ENCODE measurements at places on chromosomes 16 and 17.

- no peak for DNase-seq
Observed at GRCh38 chr16:52372313-52372712, 174.6 kb downstream of the TOX3 start.

DNA sequence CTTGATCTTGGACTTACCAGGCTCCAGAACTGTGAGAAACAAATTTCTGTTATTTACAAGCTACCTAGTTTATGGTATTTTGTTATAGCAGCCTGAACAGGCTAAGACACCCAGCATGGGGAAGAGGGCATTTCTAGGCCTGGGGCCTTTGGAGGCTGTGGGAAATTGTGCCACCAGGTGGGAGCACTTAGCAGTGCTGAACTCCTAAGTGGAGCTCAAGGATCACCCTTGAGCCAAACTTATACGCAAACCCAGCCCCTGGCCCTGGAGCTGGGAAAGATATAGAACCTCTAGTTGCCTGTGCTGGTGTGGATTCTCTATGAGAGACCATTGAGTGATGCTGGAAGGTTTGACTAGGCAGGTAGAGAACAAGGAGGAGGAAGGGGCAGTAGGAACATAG is 36.1 kb downstream of the MIS12 start:
- DNase-seq: no peak

DNA sequence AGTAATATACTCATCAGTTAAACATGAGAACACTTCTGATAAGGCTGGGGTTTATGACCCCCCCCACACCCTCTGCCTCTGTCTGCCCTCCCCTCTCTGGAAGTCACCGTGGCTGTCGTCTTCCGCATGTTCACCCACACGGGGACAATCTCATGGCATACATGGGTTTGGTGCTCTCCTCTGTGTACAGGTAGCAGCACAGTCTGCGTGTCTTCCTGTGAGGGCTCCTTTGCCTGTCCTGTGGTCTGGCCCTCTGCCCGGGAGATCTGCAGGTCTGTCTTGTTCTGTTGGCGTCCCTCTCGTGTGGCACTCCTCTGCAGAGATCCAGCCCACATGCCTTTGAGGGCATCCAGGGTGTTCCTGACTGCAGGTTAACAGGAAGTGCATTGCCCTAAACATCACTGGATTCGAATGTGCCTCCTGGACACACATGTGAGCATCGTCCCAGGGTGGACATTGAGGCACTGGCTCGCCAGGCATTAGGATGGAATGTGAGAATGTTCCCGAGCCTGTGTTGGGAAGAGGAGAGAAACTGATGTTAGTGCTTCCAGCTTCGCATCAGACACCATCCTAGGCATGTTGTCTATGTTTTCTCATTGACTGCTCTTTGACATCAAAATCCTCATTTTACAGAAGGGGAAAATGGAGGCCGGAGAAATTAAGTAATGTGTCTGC is 54.5 kb downstream of the NKD1 start:
- DNase-seq: peak; percentile 3

GRCh38 chr16:57984443-57985203 is 13.7 kb upstream of the CNGB1 start:
- peak; percentile 76 for DNase-seq

DNA sequence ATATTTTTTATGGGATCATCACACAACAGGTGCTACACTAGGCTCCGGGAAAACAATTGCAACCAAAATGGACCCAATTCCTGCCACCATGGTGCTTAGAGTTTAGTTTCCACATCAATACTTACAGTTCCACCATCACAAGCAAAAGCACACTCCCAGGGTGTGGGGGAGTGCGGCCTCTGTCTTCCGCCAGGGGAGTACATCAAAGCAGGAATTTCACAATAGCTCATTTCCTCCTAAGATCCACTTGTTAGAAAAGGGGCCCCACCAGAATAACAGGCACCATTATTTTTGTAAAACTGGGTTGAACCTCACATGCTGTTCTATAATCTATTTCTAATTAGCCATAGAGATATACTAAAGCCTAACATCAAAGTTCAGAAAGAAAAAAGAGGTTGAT is 44.3 kb upstream of the PSMD7 start:
- DNase-seq: no peak

GRCh38 chr16:78608305-78608776 is 508.9 kb downstream of the WWOX start:
- DNase-seq: no peak

DNA sequence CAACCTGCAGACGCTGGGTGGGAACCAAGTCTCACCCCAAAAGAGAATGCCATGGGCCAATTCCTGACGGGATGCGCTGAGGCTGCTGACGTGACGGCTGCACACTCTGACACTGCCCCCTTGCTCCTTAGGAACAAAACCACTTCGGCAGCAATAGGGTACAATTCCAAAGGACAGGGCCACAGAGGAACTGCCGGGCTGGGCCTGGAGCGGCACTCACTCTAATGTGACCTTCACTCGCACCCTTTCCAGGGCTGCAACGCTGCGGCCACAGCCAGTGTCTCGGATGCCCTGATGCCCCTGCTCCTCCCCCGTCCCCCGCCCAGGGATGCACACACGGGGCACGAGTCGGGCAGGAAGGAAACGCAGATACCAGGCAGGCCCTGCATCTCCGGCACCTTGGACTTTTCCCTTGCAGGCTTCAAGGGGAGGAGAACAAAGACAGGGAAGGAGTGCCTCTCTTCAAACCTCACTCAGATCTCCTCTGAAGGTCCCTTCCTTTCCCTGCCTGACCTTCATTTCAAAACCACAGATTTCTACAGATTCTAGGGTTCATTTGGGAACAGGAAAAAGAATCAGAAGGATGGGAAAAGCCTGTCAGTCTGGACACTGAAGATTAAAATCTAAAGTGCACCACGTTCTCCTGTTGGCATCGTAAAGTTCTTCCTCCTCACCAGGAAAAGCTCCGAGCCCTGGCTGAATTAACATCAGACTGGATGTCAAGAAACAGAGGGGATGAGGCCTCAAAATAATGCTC is 2.3 kb downstream of the PITPNA start:
- no peak for DNase-seq

GRCh38 chr17:8185582-8186445 is 4.2 kb downstream of the BORCS6 start:
- DNase-seq: peak; percentile 89

GRCh38 chr16:86042393-86042792 is 143.4 kb downstream of the IRF8 start:
- no peak for DNase-seq

DNA sequence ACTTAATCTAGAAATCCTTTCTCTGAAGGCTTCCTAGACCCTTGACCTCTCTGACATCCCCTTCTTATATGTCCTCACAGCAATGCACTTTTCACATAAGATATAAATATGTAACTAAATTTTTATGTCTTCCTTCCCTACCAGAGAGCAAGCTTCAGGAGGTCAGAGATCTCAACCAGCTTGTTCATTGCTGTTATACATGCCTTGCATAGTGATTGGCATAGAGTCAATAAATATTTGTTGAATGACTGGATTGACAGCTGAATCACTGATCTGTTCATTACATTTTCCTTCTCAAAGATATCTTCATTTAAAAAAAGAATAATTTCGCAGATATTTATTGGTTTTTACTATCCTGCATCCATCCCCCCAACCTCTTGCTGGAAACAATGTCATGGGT is 29.5 kb downstream of the HYDIN start:
- no peak for DNase-seq

GRCh38 chr17:44014133-44014436 is 678 bp downstream of the TMEM101 start:
- DNase-seq: no peak

DNA sequence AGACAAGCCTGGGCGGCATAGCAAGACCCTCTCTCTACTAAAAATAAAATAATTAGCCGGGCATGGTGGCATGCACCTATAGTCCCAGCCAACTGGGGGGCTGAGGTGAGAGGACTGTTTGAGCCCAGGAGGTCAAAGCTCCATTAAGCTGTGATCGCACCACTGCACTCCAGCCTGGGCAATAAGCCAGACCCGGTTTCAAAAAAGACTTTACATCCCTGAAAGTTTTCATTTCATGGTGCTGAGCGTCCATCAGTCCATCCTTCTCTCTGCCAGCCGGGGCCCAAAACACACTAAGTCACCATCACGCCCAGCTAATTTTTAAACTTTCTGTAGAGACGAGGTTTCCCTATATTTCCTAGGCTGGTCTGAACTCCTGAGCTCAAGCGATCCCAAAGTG is 10.6 kb downstream of the RAB40B start:
- no peak for DNase-seq

GRCh38 chr16:19882186-19882585 is 2.5 kb downstream of the GPRC5B start:
- no peak for DNase-seq

- no peak for DNase-seq
Observed at GRCh38 chr16:62014319-62014923, 21.8 kb downstream of the CDH8 start.

GRCh38 chr17:78147315-78147998 is 1.3 kb downstream of the C17orf99 start:
- no peak for DNase-seq

DNA sequence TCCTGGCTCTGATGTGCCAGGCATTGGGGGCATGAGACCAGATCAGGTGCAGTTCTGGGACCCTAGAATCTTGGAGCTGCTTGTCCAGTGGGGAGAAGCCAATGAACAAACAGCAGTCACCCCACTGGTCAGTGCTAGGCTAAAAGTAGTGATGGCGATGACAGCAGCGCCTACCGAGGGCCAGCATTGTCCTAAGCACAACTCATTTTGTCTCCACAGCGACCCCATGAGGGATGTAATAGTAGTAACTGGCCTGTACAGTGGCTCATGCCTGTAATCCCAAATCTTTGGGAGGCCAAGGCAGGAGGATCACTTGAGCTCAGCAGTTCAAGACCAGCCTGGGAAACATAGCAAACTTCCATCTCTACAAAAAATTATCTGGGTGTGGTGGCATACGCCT is 6.2 kb downstream of the SMCR8 start:
- DNase-seq: no peak

DNA sequence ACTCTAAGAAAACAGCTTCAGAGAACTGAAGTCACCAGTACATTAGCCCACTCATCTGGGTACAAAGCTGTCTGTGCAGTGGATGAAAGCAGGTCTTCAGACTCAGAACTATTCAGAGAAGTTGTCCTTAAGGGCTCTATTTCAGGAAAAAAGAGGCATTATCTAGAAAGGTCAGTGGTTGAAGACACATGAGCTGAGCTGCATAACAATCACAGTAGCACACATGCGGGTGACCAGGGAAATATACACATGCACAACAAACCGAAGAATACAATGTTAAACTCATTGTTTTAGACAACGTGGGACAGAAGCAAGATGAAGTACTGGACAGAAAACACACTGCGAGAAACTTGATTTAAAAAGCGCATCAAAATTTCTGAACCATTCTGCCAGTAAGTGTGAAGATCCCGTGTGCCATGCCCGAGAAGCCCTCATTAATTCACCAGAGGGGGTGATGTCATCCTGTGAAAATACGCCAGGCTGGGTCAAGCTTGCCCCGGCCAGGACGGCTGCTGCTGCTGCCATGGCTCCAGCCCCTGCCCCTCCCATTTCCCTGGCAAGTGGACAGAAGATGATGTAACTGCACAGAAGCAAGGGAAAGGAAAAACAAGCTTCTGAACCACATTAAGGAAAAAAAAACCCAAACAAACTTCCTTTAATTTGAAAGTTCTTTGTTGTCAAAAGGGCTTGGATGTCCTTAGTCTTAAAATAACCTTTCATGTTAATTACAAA is 10.1 kb downstream of the DYNC1LI2 start:
- no peak for DNase-seq

- no peak for DNase-seq
Observed at GRCh38 chr17:57365420-57365819, 109.1 kb downstream of the MSI2 start.

- DNase-seq: no peak
Observed at GRCh38 chr17:40548491-40548981, 16.7 kb downstream of the CCR7 start.

DNA sequence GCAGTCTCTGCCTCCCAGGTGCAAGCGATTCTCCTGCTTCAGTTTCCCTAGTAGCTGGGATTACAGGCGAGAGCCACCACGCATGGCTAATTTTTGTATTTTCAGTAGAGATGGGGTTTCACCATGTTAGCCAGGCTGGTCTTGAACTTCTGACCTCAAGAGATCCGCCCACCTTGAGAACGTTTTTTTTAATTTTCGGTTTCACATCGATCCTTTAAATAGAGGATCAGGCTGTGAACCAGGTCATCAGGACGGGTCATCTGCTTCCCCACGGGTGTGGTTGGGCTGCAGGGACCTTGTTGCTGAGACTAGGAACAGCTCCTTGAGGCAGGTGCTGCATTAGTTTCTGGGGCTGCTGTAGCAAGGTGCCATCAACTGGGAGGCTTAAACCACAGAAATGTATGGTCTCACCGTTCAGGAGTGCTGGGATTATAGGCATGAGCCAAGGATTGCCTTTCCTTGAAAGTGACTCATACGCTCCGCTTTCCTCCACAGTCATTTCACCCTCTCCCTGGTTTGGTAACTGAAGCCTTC is 7.9 kb upstream of the NAGPA start:
- no peak for DNase-seq

- DNase-seq: no peak
Observed at GRCh38 chr17:60968266-60968665, 290.6 kb downstream of the BCAS3 start.

DNA sequence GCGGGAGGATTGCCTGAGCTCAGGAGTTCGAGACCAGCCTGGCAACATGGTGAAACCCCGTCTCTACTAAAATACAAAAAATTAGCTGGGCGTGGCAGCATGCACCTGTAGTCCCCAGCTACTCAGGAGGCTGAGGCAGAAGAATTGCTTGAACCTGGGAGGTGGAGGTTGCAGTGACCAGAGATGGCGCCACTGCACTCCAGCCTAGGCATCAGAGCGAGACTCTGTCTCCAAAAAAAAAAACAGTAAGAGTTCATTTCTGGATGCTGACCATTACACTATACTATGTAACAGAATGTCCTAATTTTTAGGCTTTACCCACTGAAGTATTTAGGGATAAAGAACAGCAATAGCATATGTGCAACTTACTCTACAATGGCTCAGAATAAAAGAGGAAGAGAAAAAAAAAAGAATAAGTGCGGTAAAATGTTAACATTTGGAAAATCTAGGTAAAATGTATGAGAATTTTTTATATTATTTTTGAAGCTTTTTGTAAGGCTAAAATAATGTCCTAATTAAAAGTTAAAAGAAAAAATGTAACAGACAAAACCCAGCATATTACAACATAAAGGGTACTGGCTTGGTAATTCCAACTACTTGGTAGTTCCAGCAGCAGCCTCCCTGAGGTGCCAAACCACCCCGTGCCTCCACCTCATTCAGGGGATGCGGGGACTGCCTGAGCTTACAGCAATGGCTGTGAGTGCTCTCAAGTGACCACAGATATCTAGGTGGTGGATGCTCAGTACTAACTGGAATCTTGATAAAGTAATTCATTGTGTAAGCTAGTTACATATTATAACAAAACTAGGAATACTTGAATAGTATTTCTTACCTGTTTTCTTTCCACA is 10.9 kb downstream of the COPS3 start:
- no peak for DNase-seq

GRCh38 chr17:80825471-80826345 is 165.9 kb upstream of the CHMP6 start:
- no peak for DNase-seq

GRCh38 chr16:27778171-27778925 is 228.4 kb downstream of the KATNIP start:
- no peak for DNase-seq

- no peak for DNase-seq
Observed at GRCh38 chr17:81726004-81726403, 13.9 kb downstream of the SLC25A10 start.

- no peak for DNase-seq
Observed at GRCh38 chr17:39335704-39336223, 65.7 kb downstream of the FBXL20 start.

- DNase-seq: no peak
Observed at GRCh38 chr16:55437625-55438024, 41.4 kb upstream of the MMP2 start.

GRCh38 chr17:44844390-44844830 is 3.3 kb upstream of the HIGD1B start:
- DNase-seq: no peak

- DNase-seq: no peak
Observed at GRCh38 chr16:11131706-11132105, 124.3 kb downstream of the SOCS1 start.
